ENCODE measurements at places on chromosomes 3 and 15.

GRCh38 chr3:40876496-40876895 is 322.8 kb upstream of the CTNNB1 start:
- no peak for DNase-seq

- DNase-seq, result peak; percentile 70
Measured at GRCh38 chr3:59605318-59605717, 555.5 kb upstream of the CFAP20DC start.

DNA sequence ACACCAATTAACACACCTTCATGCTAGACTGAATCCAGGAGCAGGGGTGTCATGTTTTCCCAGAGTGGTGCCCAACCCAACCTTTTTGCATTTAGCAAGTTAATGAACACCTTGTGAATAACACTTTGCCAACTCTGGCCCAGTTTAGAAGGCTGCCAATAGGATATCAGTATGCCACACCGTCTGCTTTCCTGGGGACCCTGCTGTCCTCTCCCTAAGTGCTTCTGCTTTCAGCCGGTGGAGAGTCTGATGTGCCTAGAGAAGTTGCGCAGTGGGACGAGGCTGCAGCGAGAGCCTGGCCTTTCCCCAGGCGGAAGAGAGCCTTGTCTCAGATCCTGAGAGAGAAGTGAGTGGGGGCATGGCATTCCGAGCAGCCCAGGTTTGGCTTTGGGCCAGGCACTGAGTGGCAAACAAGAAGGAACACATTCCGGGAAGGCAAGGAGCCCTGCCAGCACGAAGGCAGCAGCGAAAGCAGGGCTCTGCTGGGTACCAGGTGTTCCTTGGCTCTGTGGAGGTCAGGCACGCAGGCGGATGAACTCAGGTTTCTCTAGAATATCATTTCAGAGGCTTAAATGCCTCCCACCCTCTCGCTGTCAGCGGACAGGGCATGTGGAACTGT is 36.9 kb downstream of the SENP8 start:
- peak; percentile 9 for DNase-seq

DNA sequence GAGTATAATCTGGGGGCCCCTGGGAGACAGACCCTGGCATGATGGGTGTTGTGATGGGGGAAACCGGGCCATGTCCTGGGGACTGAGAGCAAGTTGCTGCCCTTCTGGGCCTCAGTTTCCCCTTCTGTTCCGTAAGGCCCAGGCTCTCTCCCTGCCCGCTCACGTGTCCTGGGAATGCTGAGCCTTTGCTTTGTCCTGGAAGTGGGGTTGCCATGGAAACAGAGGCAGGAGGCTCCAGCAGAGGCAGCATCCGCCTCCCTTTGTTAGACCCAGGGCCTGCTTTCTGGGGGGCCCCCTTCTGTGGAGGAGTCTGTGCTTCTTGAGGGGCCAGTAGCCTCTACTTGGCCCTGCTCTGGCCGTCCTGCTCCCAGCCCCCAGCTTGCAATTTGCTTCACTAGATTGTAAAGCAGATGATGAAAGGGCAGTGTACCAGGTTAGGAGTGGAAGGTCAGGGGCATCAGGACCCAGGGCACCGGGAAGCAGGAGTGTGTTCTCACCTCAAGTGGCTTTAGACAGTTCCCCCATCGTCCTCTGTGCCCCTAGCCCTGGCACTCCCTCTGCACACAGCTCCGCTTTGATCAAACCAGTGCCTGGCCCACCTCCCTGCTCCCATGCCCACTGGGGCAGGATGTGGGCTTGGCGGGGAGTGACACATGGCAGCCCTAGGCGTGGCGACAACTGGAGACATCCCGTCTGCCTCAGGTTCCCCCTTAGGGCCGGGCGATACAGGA is 105.6 kb downstream of the FBLN2 start:
- no peak for DNase-seq

- no peak for DNase-seq
Measured at GRCh38 chr3:187828579-187829452, 83.5 kb upstream of the BCL6 start.

DNA sequence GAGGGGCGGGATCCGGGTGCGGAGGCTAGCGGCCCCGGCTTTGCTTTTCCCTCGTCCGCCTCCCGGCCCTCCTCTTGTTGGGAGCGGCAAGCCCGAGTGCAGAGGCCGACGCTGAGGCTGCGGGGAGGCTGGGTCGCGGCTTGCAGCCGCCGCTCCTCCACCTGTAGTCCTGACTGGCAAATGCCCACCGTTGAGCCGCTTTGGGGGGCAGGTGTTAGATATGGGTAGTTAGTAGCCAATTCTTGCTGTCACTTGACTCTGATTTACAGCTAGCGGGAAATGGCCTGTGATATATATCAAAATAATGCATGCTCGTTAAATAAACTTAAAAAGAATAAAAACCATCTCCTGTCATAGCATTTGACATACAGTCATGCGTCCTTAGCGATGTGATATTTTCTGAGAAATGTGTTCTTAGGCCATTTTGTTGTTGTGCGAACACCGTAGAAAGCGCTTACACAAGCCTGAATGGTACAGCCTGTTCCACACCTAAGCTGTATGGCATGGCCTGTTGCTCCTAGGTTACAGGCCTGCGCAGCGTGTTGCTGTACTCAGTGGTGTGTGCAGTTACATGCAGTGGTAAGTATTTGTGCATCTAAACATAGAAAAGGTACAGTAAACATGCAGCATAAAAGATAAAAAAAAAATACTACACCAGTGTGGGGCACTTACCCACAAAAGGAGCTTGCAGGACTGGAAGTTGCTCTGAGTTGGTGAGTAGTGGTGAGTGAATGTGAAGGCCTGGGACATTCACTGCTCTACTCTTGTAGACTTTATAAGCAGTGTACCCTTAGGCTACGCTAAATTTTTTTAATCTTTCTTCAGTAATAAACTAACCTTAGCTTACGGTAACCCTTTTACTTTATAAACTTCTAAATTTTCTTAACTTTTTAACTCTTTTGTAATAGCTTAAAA is 873 bp downstream of the CAPN7 start:
- DNase-seq, result no peak
